Esophagus (tissue), 2 donors: ENCODE measurements at places on chromosomes 2 and 18. TPM values are rescaled to one million over a fixed set of nuclear protein-coding genes. Genes with fewer than 3 reads are reported as not detected.

Gene DCDC2C
- polyA plus RNA-seq = 0.04 TPM

Gene OTOS
- not detected for polyA plus RNA-seq

Gene APOB
- 0.02 TPM for polyA plus RNA-seq

Gene BIN1
- 7.9 TPM for polyA plus RNA-seq

Gene TMX3
- polyA plus RNA-seq = 9.5 TPM

Gene PDCD1
- 0.73 TPM for polyA plus RNA-seq

Gene UGT1A5
- 0.01 TPM for polyA plus RNA-seq

Gene UGT1A6
- 22.4 TPM for polyA plus RNA-seq

Gene CYRIA
- polyA plus RNA-seq = 0.47 TPM

Gene EPAS1
- 47.4 TPM for polyA plus RNA-seq

Gene GPR35
- polyA plus RNA-seq = 2.1 TPM

Gene PDIA6
- 98.1 TPM for polyA plus RNA-seq

Gene TTC39C
- 11.2 TPM for polyA plus RNA-seq

Gene SLC16A14
- 2.0 TPM for polyA plus RNA-seq

Gene RAB6C
- not detected for polyA plus RNA-seq

Gene NFE2L2
- 91.9 TPM for polyA plus RNA-seq

Gene IRS1
- 3.7 TPM for polyA plus RNA-seq

Gene VAMP8
- 430 TPM for polyA plus RNA-seq

Gene CNDP1
- not detected for polyA plus RNA-seq

Gene RAPGEF4
- 3.1 TPM for polyA plus RNA-seq

Gene CCDC138
- 2.5 TPM for polyA plus RNA-seq

Gene IL1R1
- polyA plus RNA-seq = 12.7 TPM

Gene FKBP1B
- polyA plus RNA-seq = 7.6 TPM

Gene CDH19
- 0.73 TPM for polyA plus RNA-seq

Gene MAL
- polyA plus RNA-seq = 1,481 TPM

Gene HOXD10
- 0.18 TPM for polyA plus RNA-seq

Gene NTSR2
- polyA plus RNA-seq = not detected

Gene ORMDL1
- polyA plus RNA-seq = 78.2 TPM

Gene TMEM200C
- polyA plus RNA-seq = 0.01 TPM

Gene CBLN2
- not detected for polyA plus RNA-seq

Gene CIDEA
- polyA plus RNA-seq = 2.1 TPM

Gene BBS5
- 3.0 TPM for polyA plus RNA-seq

Gene M1AP
- 0.10 TPM for polyA plus RNA-seq

Gene RDH14
- polyA plus RNA-seq = 11.8 TPM

Gene SPR
- 18.2 TPM for polyA plus RNA-seq

Gene LRATD1
- 23.1 TPM for polyA plus RNA-seq

Gene NETO1
- not detected for polyA plus RNA-seq

Gene KLHL29
- polyA plus RNA-seq = 3.8 TPM

Gene MC5R
- polyA plus RNA-seq = 0.20 TPM

Gene IGFBP2
- 93.6 TPM for polyA plus RNA-seq
